ENCODE measurements at places on chromosomes 2 and 18.
A peak's percentile ranks its signal among the peaks of the same experiment; 100 is the strongest.

DNA sequence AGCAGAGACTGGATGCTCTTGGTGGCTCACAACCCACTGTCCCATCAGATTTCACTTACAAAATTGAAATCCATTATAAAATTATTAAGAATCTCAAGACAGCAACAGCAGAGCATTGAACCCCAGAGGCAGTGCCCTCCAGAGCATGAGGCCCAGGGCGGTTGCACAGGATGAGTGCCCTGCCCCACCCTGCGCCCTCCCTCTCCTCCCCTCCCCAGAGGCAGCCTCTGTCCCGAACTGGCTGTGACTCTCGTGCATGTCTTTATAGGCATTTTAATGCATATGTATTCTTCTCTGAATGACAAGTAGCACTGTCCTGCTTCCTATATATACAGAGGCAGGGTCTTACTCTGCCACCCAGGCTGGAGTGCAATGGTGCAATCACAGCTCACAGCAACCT is 10.4 kb downstream of the MFSD2B start:
- DNase-seq = no peak

- no peak for DNase-seq
Observed at GRCh38 chr2:130765464-130765863, 10.1 kb downstream of the AMER3 start.

DNA sequence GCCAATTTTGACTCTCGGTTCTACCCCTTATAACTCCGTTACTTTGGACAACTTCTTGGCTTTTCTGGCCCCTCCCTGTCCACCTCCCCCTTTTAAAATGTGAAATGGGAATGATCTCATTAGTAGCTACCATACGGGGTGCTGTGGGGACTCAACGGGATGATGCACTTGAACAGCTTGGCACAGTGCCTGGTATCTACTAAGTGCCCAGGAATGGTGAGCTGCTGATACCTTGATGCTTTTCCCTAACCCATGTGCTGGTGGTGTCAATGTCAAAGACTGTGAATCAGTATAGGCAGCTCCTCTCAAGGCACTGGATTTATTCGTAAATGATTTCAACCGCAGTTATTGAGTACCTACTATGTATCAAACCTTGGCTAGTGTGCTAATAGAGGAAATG is 204.2 kb downstream of the LOXHD1 start:
- no peak for DNase-seq

- no peak for DNase-seq
Observed at GRCh38 chr18:13619505-13620205, 106.7 kb downstream of the FAM210A start.

DNA sequence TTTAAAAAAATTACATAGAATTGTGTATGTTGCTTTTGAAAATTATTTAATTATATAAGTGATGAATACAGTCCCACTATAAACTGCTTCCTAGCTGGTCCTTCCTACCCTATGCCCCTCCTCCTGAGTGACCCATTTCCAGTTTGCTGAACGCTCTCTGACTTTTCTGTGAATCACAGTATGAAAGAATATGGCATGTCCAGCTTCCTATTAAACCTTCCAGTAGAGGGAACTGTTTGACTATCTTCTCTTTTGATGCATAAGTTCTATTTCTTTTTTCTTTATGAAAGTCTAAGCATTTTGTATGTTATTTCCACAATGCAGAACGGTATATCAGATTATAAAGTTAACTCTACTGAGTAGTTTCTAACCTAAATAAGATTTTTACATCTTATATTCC is 41.3 kb downstream of the PSMG2 start:
- DNase-seq = peak; percentile 75

GRCh38 chr2:21939967-21940366 is 816.2 kb downstream of the TDRD15 start:
- DNase-seq = no peak

GRCh38 chr2:105577762-105578161 is 166.9 kb upstream of the NCK2 start:
- no peak for DNase-seq

DNA sequence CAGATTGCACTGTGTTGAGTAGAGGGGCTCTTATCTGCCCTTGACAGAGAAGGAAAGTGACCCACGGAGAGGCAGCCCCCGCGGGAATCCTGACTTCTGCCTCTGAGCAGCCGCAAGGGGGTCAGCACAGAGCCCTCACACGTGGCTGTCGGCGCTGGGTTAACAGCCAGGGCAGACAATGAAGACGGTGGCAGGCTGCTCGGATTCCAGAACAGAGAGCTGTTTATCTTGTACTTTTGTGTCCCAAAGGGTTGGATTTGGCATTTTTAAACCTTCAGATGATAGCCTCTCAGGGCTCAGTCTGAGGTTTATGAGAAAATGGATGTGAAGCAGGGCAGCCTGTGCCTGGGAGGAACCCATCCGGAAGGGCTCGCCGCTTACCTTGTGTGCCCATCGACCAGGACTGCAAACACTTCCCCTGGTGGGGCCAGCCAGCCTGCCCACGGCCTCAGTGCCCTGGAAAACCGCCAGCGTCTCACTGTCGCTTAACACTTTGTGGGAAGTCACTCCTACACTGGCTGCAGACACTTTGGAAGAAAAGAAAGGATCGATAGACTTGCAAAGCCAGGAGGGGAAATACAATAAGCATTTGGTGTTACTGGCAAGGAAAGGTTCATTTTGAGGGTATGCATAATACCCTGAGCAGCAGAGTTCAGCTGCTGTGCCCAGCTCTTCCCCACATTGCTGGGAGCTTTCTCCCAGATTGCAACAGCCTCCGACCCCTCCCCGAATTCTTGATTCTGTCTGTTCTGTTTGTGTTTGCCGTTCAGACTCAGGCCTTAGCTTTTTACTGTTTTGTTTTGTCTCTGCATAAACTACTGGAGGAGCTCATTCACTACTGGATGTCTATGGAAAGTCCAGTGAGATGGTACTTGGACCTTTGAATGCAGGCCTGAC is 325.3 kb upstream of the MYT1L start:
- no peak for DNase-seq

DNA sequence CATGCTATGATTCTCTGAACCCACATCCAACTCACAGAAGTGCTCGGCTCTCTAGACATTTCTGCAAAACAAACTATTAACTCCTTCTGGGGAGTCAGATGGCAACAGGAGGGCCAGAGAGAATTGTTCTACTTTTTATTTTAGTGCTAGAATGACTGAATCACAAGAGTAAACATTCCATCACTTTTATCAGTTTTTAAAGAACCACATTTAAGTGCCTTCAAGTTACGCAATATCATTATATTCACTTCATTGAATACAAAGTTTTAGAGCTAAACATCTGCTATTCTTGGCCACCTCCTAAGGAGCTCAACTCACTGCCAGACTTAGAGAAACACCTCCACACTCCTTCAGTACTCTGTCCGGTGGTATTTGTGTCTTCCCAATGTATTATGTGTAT is 22.4 kb downstream of the B4GALT6 start:
- peak; percentile 80 for DNase-seq

DNA sequence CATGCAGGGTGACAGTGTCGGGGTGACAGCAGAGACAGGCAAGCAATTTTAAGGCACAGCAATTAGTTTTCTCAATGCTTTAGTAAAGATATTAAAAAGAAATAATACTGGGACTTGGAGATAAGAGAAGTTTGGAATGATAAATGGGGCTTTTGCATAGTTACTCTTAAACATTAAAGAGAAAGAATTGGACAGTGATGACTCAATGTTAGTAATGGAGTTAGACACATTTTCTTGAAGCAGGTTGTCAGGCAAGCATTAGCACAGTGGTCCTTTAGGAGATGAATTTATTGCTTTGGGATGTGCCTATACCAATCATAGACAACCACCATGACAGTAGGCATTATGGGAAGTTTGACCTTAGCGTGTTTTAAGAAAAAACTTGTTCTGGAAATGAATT is 228.3 kb upstream of the RAB12 start:
- no peak for DNase-seq

- DNase-seq = no peak
Observed at GRCh38 chr2:109721135-109721534, 73.0 kb upstream of the RGPD5 start.

- DNase-seq = no peak
Observed at GRCh38 chr2:45833968-45834344, 182.5 kb downstream of the PRKCE start.

DNA sequence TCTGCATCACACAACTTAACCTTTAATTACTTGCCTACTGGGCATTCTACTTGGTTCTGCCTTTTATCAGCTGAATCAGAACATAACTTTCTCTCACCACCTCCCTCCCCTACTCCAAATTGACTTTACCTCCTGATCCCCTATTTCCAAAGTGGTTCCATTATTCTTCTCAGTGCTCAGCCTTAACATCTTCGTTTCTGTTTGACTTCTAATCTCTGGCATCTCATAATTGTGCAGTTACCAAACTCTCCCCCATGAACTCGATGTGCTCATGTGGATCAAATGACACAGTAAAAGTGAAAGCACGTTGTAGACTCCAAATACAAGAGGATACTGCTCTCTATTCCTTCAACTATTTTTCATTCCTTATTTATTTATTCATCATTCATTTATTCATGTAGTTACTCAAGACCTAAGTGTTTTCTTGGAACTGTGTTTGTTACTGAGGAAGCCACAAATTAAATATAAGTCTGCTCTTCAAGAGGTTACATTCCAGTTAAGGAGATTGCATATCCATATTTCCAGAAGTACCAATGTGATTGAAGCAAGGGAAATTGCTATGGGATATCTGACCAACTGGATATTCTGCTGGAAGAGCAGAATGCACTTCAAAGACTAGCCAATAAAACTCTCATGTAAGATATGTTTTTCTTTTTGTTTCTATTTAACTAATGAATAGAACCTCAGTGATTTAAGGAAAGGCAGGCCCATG is 158.8 kb downstream of the TMEFF2 start:
- DNase-seq = peak; percentile 78

- no peak for DNase-seq
Observed at GRCh38 chr2:72143441-72144273, 4.0 kb downstream of the CYP26B1 start.

GRCh38 chr2:168997118-168997521 is 34.0 kb downstream of the ABCB11 start:
- no peak for DNase-seq

- no peak for DNase-seq
Observed at GRCh38 chr2:128378231-128379020, 59.8 kb upstream of the HS6ST1 start.

DNA sequence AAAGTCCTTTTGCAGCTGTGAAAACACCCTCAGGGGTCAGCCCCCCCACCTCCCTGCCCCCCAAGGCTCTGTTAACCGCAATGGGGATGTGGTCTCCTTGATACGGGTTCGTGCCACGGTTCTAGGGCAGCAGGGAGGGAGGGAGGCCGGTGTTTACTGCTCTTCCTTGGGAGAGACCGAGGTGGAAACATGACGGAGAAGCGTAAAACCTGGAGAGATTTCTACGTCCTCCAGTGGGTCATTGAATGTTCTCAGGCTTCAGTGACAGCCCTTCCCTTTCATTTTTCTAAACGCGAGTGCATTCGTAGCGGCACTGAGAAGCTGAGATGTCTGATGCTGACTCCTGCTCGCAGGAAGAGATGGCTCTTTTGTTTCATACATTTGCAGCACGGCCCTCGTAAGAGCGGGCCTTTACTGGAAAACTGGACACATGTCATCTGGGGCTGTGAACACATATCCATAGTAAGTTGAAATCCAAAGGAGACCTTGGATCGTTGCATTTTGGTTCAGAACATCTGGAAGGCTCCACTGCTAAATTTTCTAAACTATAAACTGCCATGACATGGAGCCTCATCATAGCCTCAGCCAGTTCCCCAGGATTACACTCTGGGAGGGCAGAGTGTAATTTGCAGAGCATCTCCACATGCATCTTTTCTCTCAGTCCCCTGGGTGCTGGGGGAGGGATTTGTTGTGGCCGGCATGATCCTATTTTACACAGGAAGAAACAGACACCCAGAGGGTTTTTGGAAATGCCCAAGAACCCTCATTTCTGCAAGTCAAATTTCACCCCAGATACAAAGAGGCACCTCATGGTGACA is 40.6 kb upstream of the HDAC4 start:
- no peak for DNase-seq

DNA sequence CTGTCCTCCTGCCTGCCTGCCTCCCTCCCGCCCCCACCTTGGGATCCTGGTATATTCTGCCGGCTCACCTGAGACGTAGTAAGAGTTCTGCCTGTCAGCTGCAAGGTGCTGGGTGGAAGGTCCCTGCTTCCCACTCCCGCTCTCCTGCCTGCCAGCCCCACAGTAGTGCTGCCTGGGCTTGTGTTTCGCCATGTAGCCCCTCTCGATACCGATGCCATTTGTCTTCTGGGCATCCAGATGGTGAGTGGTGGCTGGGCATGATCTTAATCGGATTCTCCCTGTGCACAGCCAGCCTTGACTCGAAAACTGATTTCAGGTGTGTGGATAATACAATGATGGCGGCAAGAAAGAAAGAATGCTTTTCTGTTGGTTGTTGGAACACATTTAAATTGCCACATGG is 184.9 kb downstream of the AGAP1 start:
- no peak for DNase-seq

GRCh38 chr18:59867337-59868104 is 32.3 kb upstream of the PMAIP1 start:
- peak; percentile 45 for DNase-seq

DNA sequence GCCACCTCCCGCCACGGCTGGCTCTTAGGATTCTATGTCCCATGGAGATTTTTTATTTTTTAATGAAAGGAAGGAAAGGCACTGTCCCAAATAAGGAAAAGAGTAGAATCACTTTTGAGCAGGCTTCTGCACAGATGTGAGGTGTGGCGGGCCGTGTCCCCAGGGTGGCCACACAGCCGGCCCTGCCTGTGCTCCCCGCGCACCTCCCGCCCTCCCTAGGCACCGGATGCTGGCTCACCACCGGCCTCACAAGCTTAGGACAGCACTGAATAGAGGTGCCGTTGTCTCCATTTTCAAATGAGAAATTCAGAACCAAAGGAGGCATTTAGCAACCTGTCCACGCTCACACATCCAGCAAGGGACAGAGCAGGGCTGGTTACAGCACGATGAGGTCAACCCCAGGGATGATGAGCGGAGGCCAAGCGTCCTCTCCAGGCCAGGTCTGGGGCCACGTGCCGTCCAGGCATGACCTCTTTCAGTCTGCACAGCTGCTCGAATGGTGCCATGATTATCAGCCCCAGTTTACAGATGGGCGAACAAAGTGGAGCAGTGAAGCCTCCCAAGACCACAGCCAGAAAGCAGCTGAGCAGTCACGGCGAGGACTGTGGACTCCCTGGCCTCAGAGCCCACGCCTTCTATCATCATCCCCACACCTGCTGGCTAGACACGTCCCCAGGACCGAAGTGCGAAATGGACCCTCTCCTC is 20.7 kb upstream of the TEX51 start:
- no peak for DNase-seq

DNA sequence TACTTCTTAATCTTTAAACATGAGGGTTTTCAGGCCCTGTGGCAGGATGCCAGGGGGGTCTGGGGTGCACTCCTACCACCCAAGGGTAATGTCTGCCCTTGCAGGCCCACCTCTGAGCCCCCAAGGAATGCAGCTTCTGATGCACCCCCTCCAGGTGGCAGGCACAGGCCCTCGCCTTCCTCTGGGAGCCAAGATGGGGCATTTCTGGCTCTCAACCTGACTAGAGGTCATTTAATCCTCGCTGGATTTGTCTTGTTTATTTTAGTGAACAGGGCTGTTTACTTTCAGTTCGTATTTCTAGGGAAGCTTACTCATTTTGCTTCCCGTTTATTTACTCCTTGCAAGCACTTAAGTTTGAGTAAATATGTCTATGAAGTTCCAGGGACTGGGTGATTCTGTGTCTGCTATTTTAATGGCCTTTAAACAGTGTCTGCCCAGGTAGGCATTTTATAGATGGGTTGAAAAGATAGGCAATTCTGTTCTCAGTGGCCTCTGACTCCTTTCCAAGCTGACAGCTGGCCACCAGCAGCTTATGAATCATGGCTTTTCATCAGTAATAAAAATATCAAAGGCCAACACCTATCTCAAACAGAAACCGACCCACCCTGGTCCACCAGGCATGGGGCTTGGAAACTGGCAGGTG is 11.1 kb upstream of the DNPEP start:
- peak; percentile 85 for DNase-seq

Data from fibroblast of villous mesenchyme (primary cell).